Calu3 (cell line): ENCODE measurements at places on chromosomes 16 and 17. TPM values are rescaled to one million over a fixed set of nuclear protein-coding genes. Genes with fewer than 3 reads are reported as not detected.
A peak's percentile ranks its signal among the peaks of the same experiment; 100 is the strongest.

DNA sequence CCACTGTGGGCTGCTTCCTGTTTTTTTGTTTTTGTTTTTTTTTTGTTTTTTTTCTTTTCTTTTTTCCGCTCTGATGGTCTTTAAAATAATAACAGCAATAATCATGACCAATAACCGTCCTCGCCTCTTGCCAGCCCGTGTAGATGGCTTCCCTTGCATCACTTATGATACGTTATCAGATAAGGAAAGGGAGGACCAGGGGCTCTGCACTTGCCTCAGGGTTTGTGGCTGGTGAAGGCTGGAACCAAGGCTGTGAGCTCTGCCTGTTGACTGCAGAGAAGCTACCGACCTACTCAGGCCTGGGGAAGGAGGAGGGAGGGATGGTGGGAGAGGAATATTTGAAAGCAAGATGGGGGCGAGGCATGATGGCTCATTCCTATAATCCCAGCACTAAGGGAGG is 114.0 kb upstream of the SDK2 start:
- peaks cover 83% of the 10 kb centered on the region for H3K27me3 ChIP-seq
- no peaks in the 10 kb centered on the region for H3K4me1 ChIP-seq
- no peaks in the 10 kb centered on the region for H3K36me3 ChIP-seq
- no peak overlapping the region for H3K4me3 ChIP-seq

GRCh38 chr16:56667581-56668571 is at the start of gene MT1G:
Gene MT1G, minus strand, starts transcription at chr16:56668065. Its CDS starts 72 bp downstream, at chr16:56667993.
- H3K27me3 ChIP-seq, result peaks cover 100% of the 10 kb centered on the region
- H3K36me3 ChIP-seq, result no peaks in the 10 kb centered on the region
- DNase-seq, result no peak
- H3K4me3 ChIP-seq, result peak within 1 kb of the TSS; percentile 19
- no peak within 1 kb of the TSS for H3K27ac ChIP-seq
- no peaks in the 10 kb centered on the region for H3K4me1 ChIP-seq

GRCh38 chr16:57178793-57179212 is 7.0 kb downstream of the PSME3IP1 start:
- H3K4me1 ChIP-seq, result peaks cover 3% of the 10 kb centered on the region
- no peak for DNase-seq
- H3K36me3 ChIP-seq, result peaks cover 5% of the 10 kb centered on the region
- no peak overlapping the region for H3K27ac ChIP-seq
- H3K4me3 ChIP-seq, result no peak overlapping the region
- H3K27me3 ChIP-seq, result no peaks in the 10 kb centered on the region

- no peak for DNase-seq
- no peak overlapping the region for H3K27ac ChIP-seq
- no peaks in the 10 kb centered on the region for H3K36me3 ChIP-seq
- peaks cover 9% of the 10 kb centered on the region for H3K4me1 ChIP-seq
- H3K27me3 ChIP-seq, result peaks cover 93% of the 10 kb centered on the region
- no peak overlapping the region for H3K4me3 ChIP-seq
These were observed 3.0 kb downstream of the BTBD17 start for GRCh38 chr17:74358697-74359096.

- H3K36me3 ChIP-seq, result no peaks in the 10 kb centered on the region
- peaks cover 74% of the 10 kb centered on the region for H3K27me3 ChIP-seq
- DNase-seq, result peak; percentile 6
- no peaks in the 10 kb centered on the region for H3K4me1 ChIP-seq
These were observed 76.2 kb downstream of the NT5M start for GRCh38 chr17:17379197-17379991.

- DNase-seq, result no peak
- H3K27me3 ChIP-seq, result peaks cover 63% of the 10 kb centered on the region
- no peak overlapping the region for H3K27ac ChIP-seq
- H3K36me3 ChIP-seq, result no peaks in the 10 kb centered on the region
These were observed 486.7 kb upstream of the SALL1 start for GRCh38 chr16:51637770-51638094.

GRCh38 chr17:62720126-62720850 is 87.8 kb downstream of the MARCHF10 start:
- peak overlapping the region; percentile 50 for H3K27ac ChIP-seq
- H3K36me3 ChIP-seq, result no peaks in the 10 kb centered on the region
- DNase-seq, result peak; percentile 18
- H3K4me3 ChIP-seq, result no peak overlapping the region

DNA sequence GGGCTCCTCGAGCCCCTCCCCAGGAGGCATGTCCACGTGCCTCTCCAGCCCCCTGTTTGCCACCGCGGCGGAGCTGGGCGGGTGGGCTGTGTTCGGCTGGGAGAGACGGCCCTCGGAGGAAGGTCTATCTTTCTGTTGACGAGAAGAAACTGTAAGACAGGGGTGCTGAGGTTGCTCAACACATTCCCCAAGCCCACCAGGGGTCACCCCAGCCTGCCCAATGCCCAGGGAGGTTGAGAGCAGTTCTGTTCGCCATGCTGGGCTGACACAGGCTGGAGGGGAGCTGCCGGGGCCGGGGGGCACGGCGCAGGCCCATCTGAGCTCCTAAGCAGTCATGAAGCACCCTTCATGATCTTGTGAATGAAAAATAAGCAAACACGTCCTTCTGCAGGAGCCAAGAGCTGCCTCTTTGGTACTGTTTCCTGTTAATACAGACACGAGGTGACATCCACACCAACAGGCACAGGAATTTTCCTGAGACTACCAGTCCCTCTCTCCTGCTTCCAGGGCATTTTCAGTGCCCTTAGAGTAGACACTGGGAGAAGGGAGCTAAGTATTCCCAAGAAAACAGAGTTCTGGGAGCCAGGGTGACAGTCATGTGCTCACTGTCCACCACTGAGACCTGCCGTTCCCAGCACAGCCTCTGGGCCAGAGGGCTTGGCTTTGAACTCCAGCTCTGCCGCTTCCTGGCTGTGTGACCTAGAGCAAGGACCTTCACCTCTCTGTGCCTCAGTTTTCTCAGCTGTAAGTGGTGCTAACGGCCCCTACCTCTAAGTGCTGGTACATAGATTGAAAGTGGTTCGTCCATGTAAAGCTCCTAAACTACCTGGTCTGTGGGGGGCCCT is 9.2 kb downstream of the UBALD2 start:
- no peak for DNase-seq
- no peak overlapping the region for H3K27ac ChIP-seq
- no peak overlapping the region for H3K4me3 ChIP-seq
- H3K27me3 ChIP-seq, result no peaks in the 10 kb centered on the region
- peaks cover 8% of the 10 kb centered on the region for H3K4me1 ChIP-seq
- H3K36me3 ChIP-seq, result peaks cover 44% of the 10 kb centered on the region

- H3K4me1 ChIP-seq, result no peaks in the 10 kb centered on the region
- no peak overlapping the region for H3K4me3 ChIP-seq
- H3K36me3 ChIP-seq, result peaks cover 15% of the 10 kb centered on the region
- no peaks in the 10 kb centered on the region for H3K27me3 ChIP-seq
- H3K27ac ChIP-seq, result no peak overlapping the region
These were observed 25.0 kb downstream of the CYB561 start for GRCh38 chr17:63420868-63421680.

GRCh38 chr17:34644941-34645550 is 65.7 kb downstream of the TMEM132E start:
- peaks cover 49% of the 10 kb centered on the region for H3K27me3 ChIP-seq
- no peak for DNase-seq
- H3K4me1 ChIP-seq, result peaks cover 7% of the 10 kb centered on the region
- H3K36me3 ChIP-seq, result no peaks in the 10 kb centered on the region

DNA sequence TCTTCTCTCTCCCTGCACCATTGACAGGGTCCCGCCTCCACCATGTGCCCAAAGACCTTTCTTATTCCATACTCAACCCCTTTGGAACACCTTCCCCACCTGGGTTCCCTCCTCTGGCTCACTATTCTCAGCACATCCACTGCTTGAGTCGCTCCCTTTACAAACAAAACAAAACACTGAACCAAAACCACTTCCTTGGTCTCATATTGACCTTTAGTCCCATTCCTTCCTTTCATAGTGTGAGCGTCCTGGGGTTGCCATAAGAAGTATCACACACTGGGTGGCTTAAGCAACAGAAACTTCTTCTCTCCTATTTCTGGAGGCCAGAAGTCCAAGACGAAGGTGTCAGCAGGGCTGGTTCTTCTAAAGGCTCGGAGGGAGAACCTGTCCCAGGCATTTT is 6.1 kb upstream of the TNRC6C start:
- H3K4me3 ChIP-seq, result no peak overlapping the region
- H3K27ac ChIP-seq, result no peak overlapping the region
- peaks cover 5% of the 10 kb centered on the region for H3K36me3 ChIP-seq
- H3K4me1 ChIP-seq, result peaks cover 21% of the 10 kb centered on the region
- DNase-seq, result no peak
- H3K27me3 ChIP-seq, result peaks cover 89% of the 10 kb centered on the region

DNA sequence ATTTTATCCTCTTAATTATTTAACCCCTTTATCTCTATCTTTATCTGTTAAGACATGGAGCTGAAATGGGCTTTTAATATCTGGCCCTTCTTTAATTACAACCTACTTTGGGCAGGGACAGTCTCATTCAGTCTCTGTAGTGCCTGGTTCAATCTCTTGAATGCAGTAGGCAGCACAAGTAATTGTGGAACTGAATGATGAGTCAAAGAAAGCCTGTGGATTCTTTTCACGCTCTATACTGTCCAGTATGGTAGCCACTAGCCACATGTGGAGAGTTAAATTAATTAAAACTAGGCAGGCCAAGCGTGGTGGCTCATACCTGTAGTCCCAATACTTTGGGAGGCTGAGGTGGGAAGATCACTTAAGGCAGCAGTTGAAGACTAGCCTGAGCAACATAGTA is 9.3 kb downstream of the BPTF start:
- H3K36me3 ChIP-seq, result peaks cover under 1% of the 10 kb centered on the region
- H3K27me3 ChIP-seq, result no peaks in the 10 kb centered on the region
- no peak overlapping the region for H3K4me3 ChIP-seq
- peaks cover 18% of the 10 kb centered on the region for H3K4me1 ChIP-seq
- DNase-seq, result no peak

DNA sequence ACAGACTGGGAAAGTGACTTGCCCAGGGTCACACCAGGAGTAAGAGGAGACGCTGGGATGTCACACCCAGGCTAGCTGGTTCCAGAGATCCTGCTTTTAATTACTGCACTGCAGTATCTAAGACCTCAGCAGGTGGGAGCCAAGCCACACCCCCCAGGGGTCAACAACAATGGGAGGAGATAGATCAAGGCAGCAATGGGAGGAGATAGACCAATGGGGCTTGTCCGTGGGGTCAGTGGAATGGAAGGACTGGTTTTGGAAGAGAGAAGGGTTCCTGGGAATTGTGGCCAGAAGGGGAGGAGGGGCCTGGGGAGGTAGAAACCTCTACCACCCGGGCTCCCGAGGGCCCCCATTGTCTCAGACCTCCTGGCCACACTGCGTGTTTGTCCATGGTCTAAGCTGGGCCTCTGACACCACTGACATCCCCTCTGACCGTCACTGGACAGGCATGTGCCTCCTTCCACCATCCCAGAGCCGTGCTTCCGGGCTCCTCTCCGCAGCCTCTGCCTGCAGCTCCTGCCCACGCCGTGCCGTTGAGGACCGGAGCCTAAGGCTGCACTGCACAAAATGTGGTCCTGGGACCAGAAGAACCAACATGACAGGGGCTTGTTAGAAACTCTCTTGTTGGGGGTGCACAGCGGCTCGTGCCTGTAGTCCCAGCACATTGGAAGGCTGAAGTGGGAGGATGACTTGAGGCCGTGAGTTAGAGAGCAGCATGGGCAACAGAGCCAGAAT is 69.8 kb upstream of the RPH3AL start:
- H3K27ac ChIP-seq, result no peak overlapping the region
- peaks cover 18% of the 10 kb centered on the region for H3K27me3 ChIP-seq
- no peak for DNase-seq
- no peaks in the 10 kb centered on the region for H3K4me1 ChIP-seq
- H3K36me3 ChIP-seq, result no peaks in the 10 kb centered on the region

GRCh38 chr17:39082482-39082881 is 69.0 kb downstream of the PLXDC1 start:
- H3K4me3 ChIP-seq, result no peak overlapping the region
- no peak overlapping the region for H3K27ac ChIP-seq
- DNase-seq, result no peak
- peaks cover 87% of the 10 kb centered on the region for H3K27me3 ChIP-seq
- no peaks in the 10 kb centered on the region for H3K36me3 ChIP-seq

DNA sequence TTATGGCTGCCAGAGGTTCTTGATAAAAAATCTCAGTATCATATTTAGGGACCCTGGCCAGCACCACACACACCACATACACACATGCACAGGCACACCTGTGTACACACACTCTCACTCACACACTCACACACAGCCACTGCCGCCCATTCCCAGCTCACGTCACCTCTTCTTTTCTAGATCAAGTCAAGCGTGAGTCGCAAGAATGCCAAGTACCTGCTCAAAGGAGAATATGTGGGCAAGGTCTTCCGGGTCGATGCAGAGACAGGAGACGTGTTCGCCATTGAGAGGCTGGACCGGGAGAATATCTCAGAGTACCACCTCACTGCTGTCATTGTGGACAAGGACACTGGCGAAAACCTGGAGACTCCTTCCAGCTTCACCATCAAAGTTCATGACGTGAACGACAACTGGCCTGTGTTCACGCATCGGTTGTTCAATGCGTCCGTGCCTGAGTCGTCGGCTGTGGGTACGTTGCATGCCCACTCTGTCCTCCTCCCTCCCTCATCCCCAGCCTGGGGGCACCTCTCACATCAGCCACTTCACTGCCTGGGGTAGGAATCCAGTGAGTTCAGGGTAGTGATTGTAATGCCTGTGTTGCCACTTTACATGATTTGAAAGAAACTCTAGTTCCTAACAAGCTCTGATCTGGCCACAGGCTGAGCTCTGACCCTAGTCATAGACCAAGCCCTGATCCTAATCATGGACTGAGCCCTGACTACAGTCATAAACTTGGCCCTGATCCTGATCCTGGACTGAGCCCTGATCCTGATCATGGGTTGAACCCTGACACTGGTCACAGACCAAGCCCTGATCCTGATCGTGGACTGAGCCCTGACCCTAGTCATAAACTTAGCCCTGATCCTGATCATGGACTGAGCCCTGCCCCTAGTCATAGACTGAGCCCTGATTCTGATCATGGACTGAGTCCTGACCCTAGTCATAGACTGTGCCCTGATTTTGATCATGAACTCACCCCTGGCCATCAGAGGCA is 20.4 kb downstream of the CDH5 start:
- no peaks in the 10 kb centered on the region for H3K36me3 ChIP-seq
- H3K27ac ChIP-seq, result no peak overlapping the region
- no peak overlapping the region for H3K4me3 ChIP-seq
- H3K4me1 ChIP-seq, result peaks cover 22% of the 10 kb centered on the region
- no peak for DNase-seq
- peaks cover 37% of the 10 kb centered on the region for H3K27me3 ChIP-seq

Gene SOX8
- 0.92 and 1.2 TPM in 2 replicates for total RNA-seq

Gene FBXW10
- 0.50 and 0.54 TPM in 2 replicates for total RNA-seq

Gene HBA1
- total RNA-seq, result not detected in 2 replicates

Gene LASP1
- total RNA-seq, result 479 and 558 TPM in 2 replicates

Gene CHST5
- total RNA-seq, result 0.42 and 0.64 TPM in 2 replicates

Gene SPPL2C
- total RNA-seq, result not detected in 2 replicates

Gene CACNG1
- not detected in 2 replicates for total RNA-seq

Gene TOM1L1
- 37.2 and 46.8 TPM in 2 replicates for total RNA-seq

Gene MT1A
- not detected in 2 replicates for total RNA-seq
